Progenitor cell of endocrine pancreas (in vitro differentiated cells): ENCODE measurements at places on chromosomes 4 and X. TPM values are rescaled to one million over a fixed set of nuclear protein-coding genes. Genes with fewer than 3 reads are reported as not detected.

PRSS12 gene
- total RNA-seq: 3.4 and 4.6 TPM in 2 replicates

MFAP3L gene
- 3.3 and 3.4 TPM in 2 replicates for total RNA-seq

ARMCX2 gene
- 83.1 and 92.0 TPM in 2 replicates for total RNA-seq

AFF2 gene
- total RNA-seq: 7.7 and 8.4 TPM in 2 replicates

UGT2A1 gene
- not detected in 2 replicates for total RNA-seq

WDR45 gene
- 44.9 and 55.0 TPM in 2 replicates for total RNA-seq

TSPAN6 gene
- total RNA-seq: 167 TPM in 2 replicates

TCEAL6 gene
- total RNA-seq: not detected in 2 replicates

TEX11 gene
- 6.5 and 7.2 TPM in 2 replicates for total RNA-seq

CXCL5 gene
- total RNA-seq: 0.34 and 0.58 TPM in 2 replicates

POF1B gene
- 0.36 and 0.73 TPM in 2 replicates for total RNA-seq

ADRA2C gene
- 2.9 and 3.0 TPM in 2 replicates for total RNA-seq

DDIT4L gene
- total RNA-seq: 2.6 and 3.6 TPM in 2 replicates

ESX1 gene
- not detected in 2 replicates for total RNA-seq

HERC3 gene
- 7.1 and 8.4 TPM in 2 replicates for total RNA-seq

TRIM61 gene
- 2.3 and 3.5 TPM in 2 replicates for total RNA-seq

RPA4 gene
- 0.91 and 1.6 TPM in 2 replicates for total RNA-seq

STBD1 gene
- 1.9 TPM in 2 replicates for total RNA-seq

SPATA4 gene
- 0.33 and 0.93 TPM in 2 replicates for total RNA-seq

GYG2 gene
- 107 and 117 TPM in 2 replicates for total RNA-seq
